COR-L47 (cell line): ENCODE measurements at places on chromosomes 6 and 20.

- no peak for DNase-seq
Observed at GRCh38 chr6:117397536-117398227, 28.1 kb downstream of the ROS1 start.

- DNase-seq = no peak
Observed at GRCh38 chr6:36523936-36524499, 23.3 kb downstream of the STK38 start.

- no peak for DNase-seq
Observed at GRCh38 chr6:107128577-107128976, 13.3 kb upstream of the BEND3 start.

DNA sequence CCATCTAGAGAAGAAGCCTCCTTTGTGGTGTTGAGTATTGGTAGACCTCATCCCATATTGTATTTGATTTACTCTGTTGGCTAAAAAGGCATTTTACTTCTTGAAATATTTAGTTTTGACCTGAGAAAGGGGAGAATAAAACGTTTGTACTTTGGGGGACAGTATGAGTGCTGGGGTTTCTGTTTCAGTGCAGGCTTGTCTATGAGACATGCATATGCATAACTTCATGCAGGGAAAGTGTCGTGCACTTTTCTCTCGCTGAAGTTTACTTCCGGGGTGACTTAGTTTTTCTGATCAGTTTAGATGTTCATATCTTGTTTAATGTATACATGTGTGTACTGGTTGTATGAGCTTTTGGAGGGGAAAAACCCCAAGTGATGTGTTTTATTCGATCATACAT lies 59.5 kb downstream of the UTRN start:
- no peak for DNase-seq

GRCh38 chr6:42973926-42974325 lies 5.1 kb downstream of the PEX6 start:
- no peak for DNase-seq

DNA sequence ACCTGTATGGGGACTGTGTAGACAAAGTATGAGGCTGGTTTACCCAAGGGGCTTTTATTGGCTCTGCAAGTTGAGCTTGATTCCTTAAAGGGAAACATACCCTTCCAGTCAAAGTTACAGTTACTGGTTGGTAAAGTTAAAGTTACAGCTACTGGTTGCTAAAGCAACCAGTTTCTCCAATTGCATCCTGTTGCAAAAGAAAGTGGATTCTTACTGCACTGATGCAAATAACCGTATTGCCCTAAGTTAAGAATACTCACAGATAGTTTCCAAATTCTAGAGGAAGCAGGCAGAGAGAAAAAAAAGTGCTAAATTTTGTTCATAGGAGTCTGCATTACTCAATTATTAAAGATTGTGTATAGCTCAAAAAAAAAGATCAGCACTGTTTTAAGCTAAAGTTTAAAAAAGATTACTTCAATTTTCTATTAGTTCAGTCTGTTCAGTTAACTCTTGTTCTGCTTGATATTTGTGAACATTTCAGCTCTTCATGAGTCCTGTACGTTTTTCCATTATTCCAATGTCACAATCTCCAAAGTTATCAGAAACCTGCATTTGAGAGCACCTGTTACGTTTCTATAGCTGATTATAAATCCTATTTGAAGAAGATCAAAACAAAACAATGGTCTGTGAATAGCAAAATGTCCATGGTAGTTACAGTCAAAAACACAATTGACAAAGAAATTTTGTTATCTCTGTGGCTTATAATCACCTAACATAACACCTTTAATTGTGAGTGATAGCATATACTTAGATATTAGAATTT lies 8.6 kb upstream of the IL22RA2 start:
- no peak for DNase-seq

DNA sequence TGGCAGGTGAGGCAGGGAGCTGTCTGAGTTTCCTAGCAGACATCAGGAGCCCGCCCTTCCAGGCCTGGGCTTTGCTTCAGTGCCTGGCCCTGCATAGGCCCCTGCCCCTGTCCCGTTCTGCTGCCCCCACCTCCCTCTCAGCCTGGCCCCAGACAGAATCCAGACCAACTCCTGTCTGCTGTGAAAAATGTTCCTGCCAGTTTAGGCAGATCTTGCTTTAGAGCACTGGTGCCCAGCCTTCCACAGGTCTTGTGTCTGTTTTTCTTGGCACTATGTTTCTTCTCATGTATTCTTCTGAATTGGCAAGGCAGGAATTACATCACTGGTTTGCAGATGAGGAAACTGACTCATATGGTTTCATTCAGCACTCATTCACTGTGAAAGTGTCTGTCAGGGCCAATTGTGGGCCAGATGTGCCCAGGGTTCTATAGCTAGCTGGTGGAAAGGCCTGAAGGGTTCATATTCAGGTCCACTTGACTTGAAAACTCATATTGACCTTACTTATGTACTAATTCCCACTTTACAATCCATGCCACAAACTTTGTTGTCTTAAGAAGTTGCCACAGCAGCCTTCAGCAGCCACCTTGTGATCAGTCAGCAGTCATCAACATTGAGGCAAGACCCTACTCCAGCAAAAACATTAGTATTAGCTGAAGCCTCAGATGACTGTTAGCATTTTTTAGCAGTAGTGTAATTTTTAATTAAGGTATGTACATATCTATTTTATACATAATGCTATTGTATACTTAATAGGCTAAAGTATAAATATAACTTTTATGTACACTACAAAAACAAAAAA lies 40.5 kb downstream of the HLA-F start:
- no peak for DNase-seq

GRCh38 chr6:36739947-36740817 lies 42.6 kb downstream of the RAB44 start:
- DNase-seq = no peak

DNA sequence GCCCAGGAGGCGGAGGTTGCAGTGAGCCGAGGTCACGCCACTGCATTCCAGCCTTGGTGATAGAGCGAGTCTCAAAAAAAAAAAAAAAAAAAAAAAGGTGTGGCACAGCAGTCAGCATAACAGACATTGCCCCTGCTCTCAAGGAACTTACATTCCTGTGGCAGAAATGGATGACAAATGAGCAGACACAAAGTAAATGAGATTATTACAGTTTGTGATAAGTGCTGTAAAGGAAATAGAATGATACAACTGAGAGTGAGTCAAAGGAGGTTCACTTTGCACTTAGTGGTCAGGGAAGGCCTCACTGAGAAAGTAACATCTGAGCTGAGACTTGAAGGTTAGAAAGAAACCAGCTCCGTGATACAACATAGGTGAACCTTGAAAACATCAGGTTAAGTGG lies 36.4 kb downstream of the CEP250 start:
- no peak for DNase-seq

GRCh38 chr20:1776681-1777475 lies 118.3 kb upstream of the SIRPA start:
- DNase-seq = peak; percentile 56

GRCh38 chr6:129842881-129843409 lies 18.2 kb downstream of the TMEM244 start:
- DNase-seq = no peak
